ENCODE measurements at places on chromosomes 13 and 19.

DNA sequence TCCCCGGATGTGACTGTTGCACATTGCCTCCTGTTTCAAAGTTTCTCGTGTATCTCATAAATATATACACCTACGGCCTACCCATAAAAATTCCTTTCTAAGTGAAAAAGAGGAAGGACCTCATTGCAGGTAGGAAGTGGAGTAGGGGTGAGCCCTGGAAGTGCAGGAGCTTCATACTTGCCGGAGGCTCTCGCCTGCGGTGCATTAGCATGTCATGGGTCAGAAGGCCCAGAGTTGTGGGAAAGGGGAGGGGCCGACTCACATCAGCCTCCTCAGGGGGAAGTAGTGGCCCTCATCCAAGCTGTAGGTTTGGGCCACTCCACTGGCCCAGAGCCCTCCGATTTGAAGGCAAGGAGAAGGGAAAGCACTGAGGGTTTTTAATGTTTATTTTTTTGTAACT is 26.0 kb upstream of the IRS2 start:
- DNase-seq = no peak

GRCh38 chr13:76380446-76381065 is 505.6 kb downstream of the KCTD12 start:
- no peak for DNase-seq

DNA sequence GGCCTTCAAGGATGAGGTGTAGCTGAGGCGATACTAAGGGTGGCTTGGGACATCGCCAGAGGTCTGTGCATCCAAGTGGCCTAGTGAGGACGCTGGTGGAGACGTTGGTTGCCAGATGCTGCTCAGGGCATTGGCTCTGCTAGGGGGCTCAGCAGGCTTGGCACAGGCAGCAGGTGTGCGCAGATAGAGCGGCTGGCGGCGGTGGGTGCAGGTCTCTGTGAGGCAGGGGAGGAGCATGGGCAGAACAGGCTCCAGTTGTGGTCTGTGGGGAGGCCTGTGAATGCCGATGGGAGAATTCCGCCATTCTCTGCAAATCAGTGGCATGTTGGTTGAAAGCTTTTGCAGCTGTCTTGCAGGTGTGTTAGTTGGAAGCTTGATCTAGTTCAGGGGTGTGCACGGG is 21.2 kb downstream of the PRAM1 start:
- DNase-seq = no peak

GRCh38 chr13:109175666-109176065 is 546.3 kb downstream of the MYO16 start:
- no peak for DNase-seq

- peak; percentile 37 for DNase-seq
Observed at GRCh38 chr13:40458720-40458990, 207.8 kb downstream of the FOXO1 start.

- DNase-seq = no peak
Observed at GRCh38 chr13:111409413-111409812, 89.0 kb downstream of the TEX29 start.

DNA sequence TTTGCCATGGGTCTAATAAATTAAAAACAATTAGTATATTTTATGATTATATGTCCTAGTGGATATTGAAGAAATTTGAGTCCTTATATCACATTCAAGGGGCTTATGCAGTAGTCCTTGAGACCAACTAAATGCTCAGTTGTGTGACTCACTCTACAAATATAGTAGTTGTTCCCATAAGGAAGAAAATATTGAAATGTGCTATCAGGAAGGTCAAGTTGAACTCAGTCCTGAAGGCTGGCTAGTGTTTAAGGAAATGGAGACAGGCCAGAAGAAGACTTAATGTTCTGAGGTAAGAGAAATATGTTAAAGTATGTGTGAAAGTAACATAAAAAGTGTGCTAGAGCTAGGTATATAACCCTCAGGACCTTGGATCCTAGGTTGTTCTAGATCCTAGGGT is 766.1 kb upstream of the GPC6 start:
- DNase-seq = no peak
